NCI-H748 treated with DMSO at 0.1 percent for 48 hours (cell line): ENCODE measurements at places on chromosomes 11 and 22.
A peak's percentile ranks its signal among the peaks of the same experiment; 100 is the strongest.

GRCh38 chr11:10302744-10303557 lies 1.9 kb upstream of the ADM start:
- DNase-seq = peak; percentile 33

- no peak for DNase-seq
Measured at GRCh38 chr22:16845881-16846280, 20.7 kb upstream of the XKR3 start.

DNA sequence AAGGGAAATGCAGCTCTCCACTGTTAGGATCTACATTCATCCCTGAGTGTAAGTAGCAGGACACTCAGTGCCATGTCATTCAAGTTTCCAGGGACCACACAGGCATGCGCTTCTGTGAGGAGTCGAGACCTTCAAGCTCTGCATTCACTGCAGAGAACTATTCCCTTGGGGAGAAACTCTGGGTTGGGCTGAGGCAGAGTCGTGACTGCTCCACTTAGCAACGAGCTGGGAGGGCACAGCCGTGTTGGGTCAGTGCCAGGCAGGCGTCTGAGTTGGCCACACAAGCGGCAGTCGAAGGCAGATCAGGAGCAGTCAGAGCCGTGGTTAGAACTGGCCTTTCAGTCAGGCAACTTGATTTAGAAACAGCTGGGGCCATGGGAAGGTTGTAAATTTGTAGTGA lies 14.7 kb downstream of the MPEG1 start:
- DNase-seq = no peak

DNA sequence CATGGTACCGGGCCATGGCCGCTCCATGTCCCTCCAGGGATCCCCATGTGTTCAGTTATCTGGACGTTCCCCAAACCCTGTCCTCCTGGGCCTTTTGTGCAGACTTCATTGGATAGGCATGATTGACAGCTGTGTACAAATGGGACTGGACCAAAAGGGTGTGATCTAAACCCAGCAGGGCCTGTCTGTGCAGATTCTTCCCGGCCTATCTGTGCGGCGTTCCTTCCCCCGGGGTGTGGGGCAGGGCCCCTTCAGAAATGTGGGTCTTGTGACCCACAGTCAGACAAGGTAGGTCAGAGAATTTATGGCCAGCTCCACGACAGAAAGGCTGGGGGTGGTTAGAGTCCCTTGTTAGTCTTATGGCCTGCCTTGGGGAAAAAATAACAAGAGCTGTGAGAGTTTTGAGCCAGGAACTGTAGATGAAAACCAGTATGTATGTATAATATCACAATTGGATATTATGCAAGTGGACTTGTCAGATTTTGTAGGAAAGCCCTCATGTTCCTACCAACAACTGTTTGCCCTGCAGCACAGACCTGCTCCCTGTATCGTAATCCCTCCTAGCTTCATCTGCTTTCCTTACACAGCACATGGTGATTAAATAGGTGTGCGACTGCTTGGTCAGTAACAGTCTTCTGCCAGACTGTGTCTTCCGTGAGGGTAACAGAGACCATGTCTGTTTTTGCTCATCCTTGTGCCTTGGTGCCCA lies 31.7 kb downstream of the AP2A2 start:
- DNase-seq = no peak

- DNase-seq = no peak
Measured at GRCh38 chr11:76672431-76673175, 2.1 kb upstream of the LRRC32 start.

DNA sequence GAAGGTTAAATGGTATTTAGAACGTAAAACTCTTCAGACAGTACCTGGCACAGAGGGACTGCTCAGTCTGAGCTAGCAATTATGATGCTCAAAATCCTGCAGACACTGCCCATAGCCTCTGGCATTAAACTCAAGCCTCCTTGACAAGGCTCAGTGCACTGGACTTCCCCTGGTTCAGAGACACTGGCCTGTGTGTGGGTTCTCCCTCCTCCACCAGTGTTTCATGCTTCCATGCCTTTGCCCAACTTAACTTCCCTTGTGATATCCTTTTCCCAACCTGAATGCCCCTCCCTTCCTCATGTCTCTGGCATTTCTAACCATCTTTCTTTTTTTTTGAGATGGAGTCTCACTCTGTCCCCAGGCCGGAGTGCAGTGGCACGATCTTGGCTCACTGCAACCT lies 9.1 kb downstream of the LTBP3 start:
- no peak for DNase-seq

DNA sequence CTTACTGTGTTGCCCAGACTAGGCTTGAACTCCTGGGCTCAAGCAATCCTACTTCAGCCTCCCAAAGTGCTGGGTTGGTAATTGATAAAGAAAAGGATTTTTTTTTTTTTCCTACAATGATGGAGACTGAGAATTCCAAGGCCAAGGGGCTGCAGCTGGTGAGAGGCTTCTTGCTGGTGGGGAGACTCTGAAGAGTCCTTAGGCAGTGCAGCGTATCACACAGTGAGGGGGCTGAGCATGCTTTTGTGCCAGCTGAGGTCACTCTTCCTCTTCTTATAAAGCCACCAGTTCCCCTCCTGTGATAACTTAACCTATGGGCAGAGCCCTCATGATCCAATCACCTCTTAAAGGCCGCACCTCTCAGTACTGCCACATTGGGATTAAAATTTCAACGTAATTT lies 28.2 kb upstream of the CCDC81 start:
- DNase-seq = no peak

- DNase-seq = no peak
Measured at GRCh38 chr22:17724678-17725499, 49.4 kb downstream of the BID start.

GRCh38 chr11:130402570-130402969 lies 25.8 kb downstream of the ADAMTS8 start:
- no peak for DNase-seq

DNA sequence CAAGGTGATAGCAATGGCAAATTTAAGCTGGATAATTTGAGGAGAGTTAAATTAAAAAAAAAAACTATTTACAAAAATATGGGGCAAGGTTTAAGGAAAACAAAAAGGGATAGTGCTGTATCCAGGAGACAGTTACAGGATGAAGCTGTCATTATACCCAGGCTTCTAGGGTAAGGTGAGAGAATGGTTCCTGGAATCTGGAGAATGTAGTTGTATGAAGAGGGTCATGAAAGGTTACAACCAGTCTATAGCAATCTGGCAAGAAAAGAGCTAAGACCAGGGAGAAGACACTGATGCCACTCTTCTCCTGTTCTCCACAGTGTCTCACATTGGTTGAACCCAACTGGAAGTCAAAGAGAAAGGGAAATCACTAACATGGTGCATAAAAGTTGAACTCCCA lies 144.9 kb downstream of the SOX6 start:
- DNase-seq = no peak
